ENCODE measurements at places on chromosomes 7 and 10. TPM values are rescaled to one million over a fixed set of nuclear protein-coding genes. Genes with fewer than 3 reads are reported as not detected.
A peak's percentile ranks its signal among the peaks of the same experiment; 100 is the strongest.

DNA sequence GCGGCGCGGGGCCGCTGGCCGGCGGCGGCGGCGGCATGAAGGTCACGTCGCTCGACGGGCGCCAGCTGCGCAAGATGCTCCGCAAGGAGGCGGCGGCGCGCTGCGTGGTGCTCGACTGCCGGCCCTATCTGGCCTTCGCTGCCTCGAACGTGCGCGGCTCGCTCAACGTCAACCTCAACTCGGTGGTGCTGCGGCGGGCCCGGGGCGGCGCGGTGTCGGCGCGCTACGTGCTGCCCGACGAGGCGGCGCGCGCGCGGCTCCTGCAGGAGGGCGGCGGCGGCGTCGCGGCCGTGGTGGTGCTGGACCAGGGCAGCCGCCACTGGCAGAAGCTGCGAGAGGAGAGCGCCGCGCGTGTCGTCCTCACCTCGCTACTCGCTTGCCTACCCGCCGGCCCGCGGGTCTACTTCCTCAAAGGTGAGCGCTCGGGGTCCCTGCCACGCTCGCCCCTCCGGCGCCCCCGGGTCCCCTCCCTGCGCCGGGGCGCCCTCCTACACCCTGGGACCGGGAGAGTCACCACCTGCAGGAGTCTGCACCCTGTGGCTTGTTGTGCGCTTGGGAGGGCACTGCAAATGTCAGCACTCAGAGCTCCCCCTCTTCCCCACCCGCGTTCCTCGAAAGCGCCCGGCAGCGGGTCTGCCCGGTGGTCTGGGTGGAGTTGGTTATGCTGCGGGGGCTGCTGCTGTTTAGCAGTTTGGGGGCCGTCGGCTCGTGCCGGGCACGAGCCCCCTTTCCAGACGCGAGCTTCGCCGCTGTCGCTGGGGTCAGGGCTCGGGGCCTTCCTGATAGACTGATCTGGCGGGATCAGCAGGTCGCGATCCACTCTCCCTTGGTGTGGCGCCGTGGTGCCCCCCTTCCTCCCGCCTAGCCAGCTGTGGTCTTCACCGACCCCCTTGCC, 627 bp downstream of the DUSP5 start:
- DNase-seq, result peak; percentile 41

- DNase-seq, result no peak
These were observed 32.3 kb upstream of the PRKCQ start for GRCh38 chr10:6612371-6612770.

DNA sequence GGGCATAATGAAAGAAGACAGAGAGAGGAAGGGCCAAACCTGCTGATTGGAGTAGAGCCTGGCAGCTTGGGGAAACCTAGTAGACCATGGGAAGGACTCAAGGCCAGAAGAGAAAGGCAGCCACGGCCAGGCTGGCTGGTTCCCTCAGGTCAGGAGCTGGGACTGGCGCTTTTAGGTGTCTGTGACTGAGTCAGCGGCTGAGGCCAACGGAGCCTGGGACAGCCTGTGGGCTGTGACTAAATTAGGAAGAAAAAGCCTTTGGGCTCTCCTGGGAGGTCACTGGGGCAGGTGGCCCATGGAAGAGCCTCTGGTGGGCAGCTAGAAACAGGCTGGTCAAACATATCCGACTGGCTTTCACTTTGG, 108.9 kb upstream of the PDCD4 start:
- DNase-seq, result no peak

The AKR1C2 gene
- polyA plus RNA-seq, result 3.8 TPM
